NCI-H1417 (cell line): ENCODE measurements at places on chromosomes 13 and 19.

DNA sequence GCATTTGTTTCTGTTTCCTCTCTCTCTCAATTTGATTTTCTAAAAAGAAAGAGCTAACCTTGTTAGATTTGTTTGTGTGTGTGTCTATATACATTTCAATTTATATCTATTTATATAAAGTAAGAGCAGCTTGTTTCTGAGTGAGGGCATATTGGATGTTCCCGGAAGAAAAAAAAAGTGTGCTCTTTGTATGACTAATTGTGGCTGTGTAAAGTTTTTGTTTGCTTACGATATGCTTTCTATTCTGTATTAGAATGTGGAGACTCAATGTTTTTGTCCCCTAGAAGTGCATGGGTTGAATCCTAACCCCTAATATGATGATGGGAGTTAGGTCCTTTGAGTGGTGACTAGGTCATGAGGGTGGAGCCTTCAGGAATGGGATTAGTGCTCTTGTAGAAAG, 66.6 kb upstream of the C1QTNF9B start:
- no peak for DNase-seq

GRCh38 chr13:41658057-41658661, 200.8 kb downstream of the RGCC start:
- DNase-seq = no peak

GRCh38 chr13:75372517-75372916, 109.5 kb downstream of the TBC1D4 start:
- DNase-seq = peak; percentile 37

DNA sequence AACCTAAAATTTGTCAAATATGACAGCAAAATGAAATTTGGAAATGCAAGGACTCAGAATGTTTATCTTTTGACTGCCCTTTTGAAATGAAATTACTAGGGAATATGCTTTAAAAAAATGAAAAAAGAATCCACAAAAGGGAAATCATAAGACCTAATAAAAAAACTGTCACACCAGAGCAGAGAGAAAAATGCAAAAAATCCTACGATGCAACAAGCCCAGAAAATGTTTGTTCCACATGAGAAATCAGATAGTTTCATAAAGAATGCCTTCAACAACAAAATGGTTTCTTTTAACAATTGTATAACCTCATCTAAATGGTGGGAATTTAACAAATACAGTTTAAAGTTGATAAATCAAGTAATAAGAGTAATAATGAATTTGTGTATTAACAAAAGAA, 8.0 kb downstream of the LPAR6 start:
- DNase-seq = no peak

DNA sequence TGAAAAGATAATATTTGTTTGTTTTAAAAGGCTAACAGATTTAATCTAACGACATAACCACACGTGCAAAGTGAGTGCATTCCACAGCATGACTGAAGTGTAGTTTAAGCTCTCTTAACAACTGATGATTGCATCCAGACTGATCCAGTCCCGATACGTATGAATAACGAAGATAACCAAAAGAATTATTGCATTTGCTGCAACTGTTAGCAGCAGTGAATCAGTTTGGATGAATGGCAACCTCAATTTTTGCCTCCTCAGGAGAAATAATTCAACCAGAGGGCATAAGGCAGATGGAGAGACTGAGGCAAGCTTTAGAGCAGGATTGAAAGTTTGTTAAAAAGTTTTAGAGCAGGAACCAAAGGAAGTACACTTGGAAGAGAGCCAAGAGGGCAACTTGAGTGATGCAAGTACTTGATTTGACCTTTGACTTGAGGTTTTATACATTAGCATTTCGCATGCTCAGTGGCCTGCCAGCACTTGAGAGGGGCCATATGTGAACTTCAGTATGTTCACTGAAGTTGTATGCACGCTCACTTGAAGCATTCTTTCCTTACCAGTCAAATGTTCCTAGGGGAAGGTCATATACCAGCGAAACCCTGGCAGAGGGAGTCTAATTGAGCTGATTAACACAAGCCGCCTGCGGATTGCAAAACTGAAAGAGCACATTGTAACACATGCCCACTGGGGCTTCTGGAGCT, 835.0 kb upstream of the PCDH20 start:
- no peak for DNase-seq

- DNase-seq = no peak
Observed at GRCh38 chr13:88031980-88032559, 360.9 kb downstream of the SLITRK5 start.

GRCh38 chr13:102033857-102034331, 368.0 kb downstream of the FGF14 start:
- DNase-seq = peak; percentile 99

DNA sequence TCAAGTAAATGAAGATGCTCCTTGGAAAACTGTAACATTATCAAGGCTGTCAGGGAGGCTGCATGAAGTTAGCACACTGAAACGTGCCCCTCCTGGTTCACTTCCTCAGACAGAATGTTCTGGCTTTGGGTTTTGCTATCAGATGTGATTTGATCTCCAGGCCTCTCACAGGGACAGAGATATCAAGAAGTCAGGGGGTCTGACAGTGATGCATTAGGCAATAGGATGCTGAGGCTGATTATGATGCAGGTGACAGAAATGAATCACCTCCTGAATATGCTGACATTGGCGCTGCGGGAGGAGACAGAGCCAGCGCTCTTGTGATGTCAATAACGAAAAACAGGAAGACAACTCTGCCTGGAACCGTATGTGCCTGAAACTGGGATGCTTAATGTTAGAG, 278.5 kb downstream of the DCT start:
- DNase-seq = no peak

DNA sequence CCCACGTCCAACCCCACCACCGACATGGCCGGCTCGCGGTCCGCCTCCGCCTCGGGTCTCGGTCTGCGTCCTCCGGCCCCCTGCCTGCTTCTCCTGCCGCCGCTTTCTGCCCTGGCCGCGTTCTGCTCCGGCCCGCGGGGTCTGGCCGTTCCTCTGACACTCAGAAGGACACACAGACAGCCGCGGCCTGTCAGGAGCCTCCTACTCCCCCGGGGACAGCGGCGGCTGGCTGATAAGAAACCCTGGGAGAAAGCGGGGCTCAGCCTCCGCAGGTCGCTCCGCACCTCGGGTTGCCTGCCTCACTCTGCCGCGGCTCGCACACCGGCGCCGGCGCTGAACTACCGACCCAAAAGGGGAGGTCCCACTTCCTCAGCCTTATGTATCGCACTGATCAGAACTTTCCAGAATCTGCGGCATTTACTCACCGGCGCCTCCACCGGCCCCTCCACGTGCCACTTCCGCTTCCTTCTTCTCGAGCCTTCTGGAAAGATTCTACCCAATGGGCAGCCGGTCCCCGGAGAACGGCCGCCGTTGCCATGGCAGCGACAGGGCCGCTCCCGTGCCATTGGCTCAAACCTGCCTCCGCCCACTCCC, at the start of gene HSPH1:
Gene HSPH1 (minus strand): TSS at position 348 of the 594 bp plus-strand sequence. CDS start 322 bp downstream, at position 26.
- peak; percentile 95 for DNase-seq

DNA sequence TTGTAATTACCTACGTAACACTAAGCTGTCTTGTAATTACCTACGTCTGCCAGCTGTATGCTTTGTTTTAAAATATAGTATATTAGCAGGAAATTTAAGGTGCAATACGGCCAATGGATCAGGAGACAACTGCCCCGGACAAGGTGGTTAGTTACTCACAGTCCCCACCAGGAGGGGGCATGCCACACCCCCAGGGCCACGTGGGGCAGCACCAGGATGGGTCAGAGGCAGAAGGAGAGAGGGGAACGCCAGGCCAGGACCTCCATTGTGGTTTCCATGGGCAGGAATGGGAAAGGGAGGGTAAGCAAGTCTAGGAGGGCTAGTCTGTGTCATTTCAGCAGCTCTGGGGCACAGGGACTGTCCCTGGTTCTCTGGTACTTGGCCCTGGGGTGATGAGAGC, 140.1 kb downstream of the URI1 start:
- no peak for DNase-seq
